ENCODE measurements at places on chromosomes 3 and 15.

- no peak for DNase-seq
Measured at GRCh38 chr3:157275832-157276231, 115.9 kb upstream of the CCNL1 start.

DNA sequence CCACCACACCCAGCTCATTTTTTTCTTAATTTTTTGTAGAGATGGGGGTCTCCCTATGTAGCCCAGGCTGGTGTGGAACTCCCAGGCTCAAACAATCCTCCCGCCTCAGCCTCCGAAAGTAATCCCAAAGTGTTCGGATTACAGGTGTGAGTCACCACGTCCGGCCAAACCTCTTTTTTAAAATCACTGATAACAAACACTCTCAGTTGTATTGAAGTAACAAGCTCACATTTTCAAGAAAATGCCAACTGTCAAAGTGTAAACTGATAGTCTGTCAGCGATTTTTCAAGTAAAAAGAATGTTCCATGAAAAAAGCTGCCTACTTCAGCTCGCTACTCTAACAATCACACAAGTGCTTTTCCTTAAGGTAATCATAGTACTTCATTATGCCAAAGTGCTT lies 33.4 kb downstream of the UBXN7 start:
- DNase-seq, result peak; percentile 22

DNA sequence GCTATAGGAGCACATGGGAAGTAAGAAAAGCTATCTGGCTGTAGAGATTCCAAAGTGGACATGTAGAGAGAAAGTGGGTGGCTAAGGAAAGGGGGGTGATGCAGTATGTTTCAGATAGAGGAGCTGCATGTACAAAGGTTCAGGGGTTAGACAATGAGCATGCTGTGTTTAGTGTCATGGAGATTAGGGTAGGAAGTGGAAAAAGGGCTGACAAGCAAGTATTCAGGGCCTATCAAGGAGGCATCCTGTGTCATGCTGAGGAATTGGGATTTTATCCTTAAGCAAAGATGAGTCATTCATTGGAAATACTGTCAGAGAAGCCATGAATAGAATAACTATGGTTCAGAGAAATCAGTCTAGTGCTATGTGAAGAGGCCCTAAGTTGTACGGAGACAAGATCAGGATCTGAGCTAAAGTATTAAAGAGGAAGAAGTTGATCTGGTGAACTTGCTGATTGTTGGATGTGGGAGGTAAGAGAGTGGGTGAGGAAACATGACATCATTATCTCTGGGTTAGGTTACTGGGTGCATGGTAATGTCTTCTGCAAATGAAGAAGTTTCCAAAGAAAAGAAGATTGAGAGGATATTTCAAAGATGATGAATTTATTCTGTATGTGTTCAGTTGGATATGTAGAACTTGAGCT lies 176.7 kb upstream of the GOLIM4 start:
- no peak for DNase-seq

GRCh38 chr3:31785734-31786133 lies 195.3 kb downstream of the OSBPL10 start:
- DNase-seq, result peak; percentile 22

- peak; percentile 95 for DNase-seq
Measured at GRCh38 chr15:63019511-63020109, 22.9 kb upstream of the TPM1 start.

DNA sequence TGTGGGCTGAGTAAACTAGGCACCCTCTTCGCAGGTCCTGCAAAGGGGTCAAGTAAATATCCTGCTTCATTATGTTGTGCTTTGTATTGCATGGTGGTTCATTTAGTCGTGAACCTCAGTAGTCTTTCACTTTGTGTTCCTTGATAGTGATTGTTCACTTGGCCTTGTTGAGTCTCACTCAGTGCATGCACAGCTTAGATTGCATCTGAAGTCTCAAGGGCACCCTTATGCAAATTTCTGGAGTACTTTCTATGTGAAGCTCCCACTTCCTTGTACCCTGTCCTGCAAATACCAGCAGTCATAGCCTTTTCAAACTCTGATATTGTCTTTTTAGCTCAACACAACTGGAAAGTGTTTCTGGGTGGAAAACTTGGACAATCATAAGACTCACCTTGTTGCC lies 519.2 kb downstream of the NAALADL2 start:
- DNase-seq, result no peak

DNA sequence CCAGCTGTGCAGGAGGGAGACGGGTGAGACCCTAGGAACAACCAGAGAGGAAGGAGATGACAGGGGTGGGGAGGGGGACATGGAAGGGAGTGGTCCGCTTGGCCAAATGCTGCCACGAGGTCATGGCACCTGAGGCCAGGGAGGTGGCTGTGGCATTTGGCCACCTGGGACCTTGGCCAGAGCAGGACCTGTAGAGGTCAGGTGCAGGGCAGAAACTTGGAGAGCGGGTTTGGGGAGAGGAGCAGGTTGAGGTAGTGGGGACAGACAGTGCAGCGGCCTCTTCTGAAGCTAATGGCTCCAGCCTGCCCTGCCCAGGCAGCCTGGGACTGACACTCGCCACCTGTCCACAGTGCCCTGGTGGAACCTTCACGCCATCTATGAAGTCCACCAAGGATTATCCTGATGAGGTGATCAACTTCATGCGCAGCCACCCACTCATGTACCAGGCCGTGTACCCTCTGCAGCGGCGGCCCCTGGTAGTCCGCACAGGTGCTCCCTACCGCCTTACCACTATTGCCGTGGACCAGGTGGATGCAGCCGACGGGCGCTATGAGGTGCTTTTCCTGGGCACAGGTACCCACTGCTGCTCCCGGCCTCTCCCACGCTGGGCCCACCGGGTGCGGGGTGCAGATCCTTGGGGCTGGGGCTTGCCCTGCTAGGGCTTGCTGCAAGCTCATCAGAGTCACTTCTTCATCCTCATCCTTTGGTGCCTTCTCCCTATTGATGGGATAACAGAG lies 7.0 kb upstream of the GNAT1 start:
- no peak for DNase-seq

DNA sequence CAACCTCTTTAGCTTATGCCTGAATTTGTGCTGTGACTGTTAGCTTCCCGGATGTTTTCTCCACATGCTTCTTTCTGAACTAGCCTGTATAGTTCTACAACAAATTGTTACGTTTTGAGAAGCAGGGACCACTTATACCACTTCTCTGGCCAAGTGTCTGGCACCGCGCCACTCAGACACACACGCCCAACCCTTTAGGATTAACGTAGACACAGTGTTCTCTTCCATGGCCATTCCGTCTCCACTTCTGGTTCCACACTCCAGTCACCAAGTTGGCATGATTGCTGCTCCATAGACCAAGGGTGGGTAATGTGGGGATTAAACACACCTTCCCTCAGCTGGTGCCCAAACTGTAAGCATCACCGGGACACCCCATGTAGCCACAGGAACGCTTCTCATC lies 755 bp upstream of the TMEM108 start:
- no peak for DNase-seq

GRCh38 chr3:56928379-56929068 lies 126.8 kb upstream of the ARHGEF3 start:
- DNase-seq, result peak; percentile 39

GRCh38 chr3:14875411-14876175 lies 56.8 kb downstream of the FGD5 start:
- DNase-seq, result no peak

GRCh38 chr3:120838441-120839091 lies 69.4 kb upstream of the STXBP5L start:
- no peak for DNase-seq

DNA sequence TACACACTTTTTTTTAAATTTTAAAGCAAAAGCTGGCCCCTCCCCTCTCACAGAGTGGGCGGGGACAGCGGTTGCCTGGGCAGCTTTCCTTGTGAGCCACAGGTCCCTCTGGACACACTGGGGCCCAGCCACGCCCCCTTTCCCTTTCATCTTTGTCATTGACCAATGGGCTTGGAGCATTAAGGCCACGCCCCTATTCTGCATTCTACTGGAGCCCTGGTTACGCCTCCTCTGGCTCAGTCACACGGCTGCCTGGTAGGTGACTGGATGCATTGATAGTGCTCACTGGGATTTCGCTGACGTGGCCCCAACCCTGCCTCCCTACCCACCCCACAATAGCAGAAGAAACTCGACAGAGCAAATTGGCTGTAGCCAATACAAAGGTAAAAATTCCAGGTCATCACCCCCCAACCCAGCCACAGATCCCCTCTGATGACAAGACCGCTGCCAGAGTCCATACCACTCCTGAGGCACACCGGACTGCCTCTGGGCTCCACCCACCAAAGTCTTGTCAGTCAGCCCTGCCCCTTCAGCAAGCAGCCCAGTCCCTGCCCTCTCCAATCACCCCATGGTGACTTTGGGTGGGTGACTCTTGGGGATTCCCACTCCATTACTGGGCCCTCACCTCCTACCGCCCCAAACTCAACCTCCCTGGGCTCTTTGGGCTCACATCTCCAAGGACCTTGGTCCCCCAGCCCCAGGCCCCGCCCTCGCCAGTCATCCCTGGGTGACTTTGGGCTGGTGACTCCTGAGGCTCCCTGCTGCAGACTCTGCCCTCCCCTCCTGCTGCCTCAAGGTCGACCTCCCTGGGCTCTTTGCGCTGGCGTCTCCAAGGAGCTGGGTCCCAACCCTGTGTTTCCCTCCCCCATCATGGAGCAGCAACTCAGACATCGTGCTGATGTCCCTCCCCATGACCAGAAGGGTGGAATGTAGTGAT lies 112.2 kb upstream of the FAN1 start:
- DNase-seq, result peak; percentile 46

DNA sequence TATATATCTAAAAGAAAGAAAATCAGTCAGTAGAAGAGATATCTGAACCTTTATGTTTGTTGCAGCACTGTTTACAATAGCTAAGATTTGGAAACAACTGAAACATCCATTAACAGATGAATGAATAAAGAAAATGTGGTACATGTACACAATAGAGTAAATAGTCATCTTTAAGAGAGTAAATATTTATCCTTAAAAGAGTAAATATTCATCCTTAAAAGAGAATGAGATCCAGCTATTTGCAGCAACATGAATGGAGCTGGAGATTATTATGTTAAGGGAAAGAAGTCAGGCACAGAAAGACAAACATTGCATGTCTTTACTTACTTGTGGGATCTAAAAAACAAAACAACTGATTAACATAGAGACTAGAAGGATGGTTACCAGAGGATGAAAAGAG lies 197.0 kb upstream of the CBLB start:
- DNase-seq, result no peak

- peak; percentile 22 for DNase-seq
Measured at GRCh38 chr3:25652921-25653320, 11.8 kb downstream of the TOP2B start.

GRCh38 chr3:19822805-19823204 lies 111.2 kb downstream of the EFHB start:
- no peak for DNase-seq

DNA sequence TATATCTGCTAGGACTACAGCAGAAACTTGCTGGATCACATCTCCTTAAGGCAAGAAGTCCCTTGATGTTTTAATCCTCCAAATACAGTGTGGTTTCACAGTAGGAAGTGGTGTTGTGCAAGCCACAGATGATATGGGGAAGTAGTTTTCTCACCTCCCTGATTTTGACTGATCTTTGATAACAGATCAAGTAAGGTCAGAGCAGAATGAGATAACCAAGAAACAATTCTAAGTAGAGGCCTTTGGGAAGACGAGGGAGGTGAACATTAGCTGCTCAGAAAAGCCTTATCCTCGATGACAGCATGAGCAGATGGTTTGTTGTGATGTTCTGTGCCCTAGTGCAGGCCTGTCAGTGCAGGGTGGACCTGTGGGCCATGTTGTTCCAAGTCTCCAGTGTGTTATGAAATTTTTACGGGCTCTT lies 61.3 kb downstream of the RIOX2 start:
- DNase-seq, result no peak

DNA sequence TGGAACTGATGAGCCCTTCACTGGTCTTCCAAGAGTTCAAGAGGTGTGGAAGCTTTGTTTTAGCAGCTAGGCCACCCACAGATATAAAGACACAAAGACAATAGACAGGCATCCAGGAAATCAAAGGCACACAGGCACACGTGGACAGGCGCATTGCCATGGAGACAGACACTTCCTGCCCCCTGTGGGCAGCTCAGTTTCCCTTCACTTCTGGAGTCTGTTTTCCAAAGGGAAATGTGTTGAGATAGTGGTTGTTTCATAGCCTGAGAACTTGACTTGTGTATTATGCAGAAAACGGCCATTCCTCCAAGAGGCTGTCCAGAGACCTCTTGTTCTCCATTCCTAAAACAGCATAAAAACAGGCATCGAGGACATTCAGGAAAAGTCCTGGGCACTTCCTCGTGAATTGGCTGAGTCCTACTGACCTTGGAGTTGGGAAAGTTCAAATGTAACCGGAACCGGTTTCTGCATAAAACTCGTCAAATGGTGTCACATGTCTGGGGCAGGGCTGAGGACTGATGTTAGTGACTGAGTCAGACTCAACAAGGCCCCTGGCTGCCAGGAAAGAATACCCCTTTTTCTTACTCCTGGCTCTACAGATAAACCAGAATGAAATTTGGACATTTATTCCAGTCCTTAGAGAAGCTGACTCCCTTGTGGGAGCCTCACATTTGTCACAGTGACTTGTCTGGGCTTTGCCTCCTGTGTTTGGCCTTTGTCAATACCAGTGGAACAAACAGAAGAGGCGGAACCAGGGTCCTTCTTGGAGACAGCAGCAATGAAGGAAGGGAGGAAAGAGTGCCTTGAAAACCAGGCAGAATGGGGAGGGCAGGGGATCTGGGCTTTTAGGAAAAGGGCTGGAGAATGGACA lies 1.3 kb downstream of the ALPK3 start:
- peak; percentile 60 for DNase-seq

- DNase-seq, result no peak
Measured at GRCh38 chr15:89211678-89212170, 9.7 kb downstream of the RLBP1 start.

DNA sequence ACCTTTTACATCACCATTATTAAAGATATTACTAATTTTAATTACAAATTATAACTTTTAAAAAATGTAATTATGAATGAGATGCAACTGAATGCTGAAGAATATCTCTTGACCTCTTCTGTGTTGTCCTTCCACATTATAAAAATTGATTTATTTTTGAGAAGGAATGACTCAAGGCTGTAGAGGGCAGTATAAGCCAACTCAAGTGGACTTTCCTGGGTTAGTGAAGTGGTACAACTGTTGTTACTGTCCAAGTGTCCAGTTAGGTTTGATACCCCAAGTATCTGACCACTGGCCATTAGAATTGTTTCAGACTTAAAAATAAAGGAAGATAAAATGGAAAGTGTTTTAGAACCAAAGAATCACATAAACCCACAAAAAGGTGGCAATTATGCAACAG lies 51.9 kb downstream of the BBX start:
- peak; percentile 68 for DNase-seq

DNA sequence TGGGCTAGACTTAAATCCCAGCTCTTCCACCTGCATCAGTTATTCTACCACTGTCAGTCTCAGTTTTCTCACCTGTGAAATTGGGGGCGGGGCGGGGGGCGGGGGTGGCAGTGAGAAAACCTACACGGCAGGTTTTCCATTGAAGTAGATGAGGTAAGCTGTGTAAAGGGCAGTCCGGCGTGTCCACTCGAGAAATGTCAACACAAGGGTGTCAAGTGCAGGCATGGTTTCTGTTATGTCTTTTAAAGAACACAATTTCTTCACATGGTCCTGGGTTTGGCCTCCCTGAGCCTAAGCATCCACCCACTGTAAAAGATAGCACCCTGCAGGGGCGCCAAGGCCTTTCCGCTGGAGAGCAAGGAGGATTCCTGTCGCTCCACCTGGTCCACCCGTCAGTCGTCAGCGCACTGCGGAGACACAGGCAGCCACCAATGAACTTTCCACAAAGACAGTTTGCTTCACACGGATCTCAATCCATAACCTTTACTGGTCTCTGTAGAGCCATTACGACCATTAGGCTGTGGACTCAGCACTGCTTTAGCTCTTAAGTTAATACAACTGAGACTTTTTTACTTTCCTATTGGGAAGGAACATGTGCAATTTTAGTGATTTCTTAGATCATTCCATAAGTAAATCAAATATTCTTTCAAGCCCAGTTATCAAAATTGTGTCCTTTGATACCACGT lies 99.5 kb upstream of the FOXB1 start:
- DNase-seq, result no peak
